Activated CD8-positive, alpha-beta memory T cell treated with anti-CD3 and anti-CD28 coated beads, Interleukin-2, amount 50 U/mL, for 4 hours (primary cell): ENCODE measurements at places on chromosomes 2 and 18.

DNA sequence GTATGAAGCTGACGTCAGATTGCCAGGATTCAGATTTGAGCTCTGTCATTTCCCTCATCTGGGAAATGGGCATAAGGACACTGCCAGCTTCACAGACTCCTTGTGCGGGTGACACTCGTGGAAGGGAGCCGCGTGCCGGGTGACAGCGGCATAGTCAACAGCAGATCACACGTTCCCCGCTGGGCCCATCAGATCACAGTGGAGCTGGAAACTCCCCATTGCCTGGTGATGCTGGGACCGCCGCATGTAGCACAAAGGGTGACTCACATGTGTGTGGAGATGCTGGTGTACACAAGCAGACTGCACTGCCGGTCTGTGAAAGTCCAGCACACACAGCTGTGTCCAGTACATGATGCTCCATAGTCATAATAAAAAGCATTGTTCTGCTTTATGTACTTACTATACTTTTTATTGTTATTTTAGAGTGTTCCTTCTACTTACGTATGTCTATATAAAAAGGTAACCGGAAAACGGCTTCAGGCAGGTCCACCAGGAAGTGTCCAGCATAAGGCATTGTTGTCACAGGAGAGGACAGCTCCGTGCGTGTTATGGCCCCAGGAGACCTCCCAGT lies 31.8 kb downstream of the SALL3 start:
- no peak for DNase-seq

GRCh38 chr2:7627583-7627982 lies 710.4 kb downstream of the RNF144A start:
- no peak for DNase-seq

DNA sequence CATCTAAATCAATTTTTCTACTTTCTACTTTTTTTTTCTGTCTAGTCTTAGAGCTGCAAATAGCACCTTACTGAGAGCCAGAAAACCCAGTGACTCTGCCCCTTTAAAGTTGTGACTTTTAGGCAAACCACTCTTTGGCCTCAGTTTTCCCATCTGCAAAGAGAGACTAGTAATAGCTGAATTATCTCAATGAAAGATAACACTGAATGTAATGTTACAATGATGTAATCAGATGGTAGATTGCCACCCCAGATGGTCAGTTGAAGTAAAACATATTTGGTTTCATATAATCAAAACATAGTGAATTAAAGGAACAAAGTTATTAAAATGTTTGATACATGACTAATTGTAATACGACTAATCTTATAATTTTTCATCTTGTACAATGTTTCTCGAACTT lies 5.0 kb upstream of the APCDD1 start:
- DNase-seq: no peak

DNA sequence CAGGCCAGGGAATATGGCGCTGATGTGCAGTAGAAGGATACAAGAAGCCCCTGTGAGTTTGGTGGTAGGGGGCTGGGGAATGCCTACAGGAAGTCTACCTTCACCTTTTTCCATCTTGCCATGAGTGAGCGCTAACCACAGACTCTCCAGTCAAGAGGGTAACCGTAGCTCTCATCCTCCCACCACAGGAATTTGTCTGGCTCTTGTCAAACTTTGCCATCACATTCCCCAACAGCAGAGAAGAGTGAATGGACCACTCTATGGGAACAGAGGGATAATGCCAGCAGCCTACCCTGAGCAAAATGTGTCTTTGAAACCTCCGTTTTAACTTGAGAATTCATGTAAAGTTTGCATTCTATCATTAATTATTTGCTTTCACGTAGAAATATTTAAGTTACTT lies 168.3 kb downstream of the NRP2 start:
- DNase-seq: no peak
